ENCODE measurements at places on chromosomes 13 and 19. TPM values are rescaled to one million over a fixed set of nuclear protein-coding genes. Genes with fewer than 3 reads are reported as not detected.

The RFPL4A gene
- not detected for polyA plus RNA-seq

The IGFL1 gene
- polyA plus RNA-seq = not detected

The ADPRHL1 gene
- polyA plus RNA-seq = not detected

- no peak overlapping the region for H3K4me3 ChIP-seq
- no peaks in the 10 kb centered on the region for H3K36me3 ChIP-seq
- H3K4me1 ChIP-seq = no peaks in the 10 kb centered on the region
- H3K27me3 ChIP-seq = no peaks in the 10 kb centered on the region
Observed at GRCh38 chr13:68927387-68928026, 1180.1 kb upstream of the ATXN8OS start.

- no peaks in the 10 kb centered on the region for H3K4me1 ChIP-seq
- H3K27me3 ChIP-seq = no peaks in the 10 kb centered on the region
- H3K36me3 ChIP-seq = peaks cover 7% of the 10 kb centered on the region
- no peak overlapping the region for H3K4me3 ChIP-seq
Observed at GRCh38 chr19:5705552-5705951, 14.4 kb downstream of the LONP1 start.

DNA sequence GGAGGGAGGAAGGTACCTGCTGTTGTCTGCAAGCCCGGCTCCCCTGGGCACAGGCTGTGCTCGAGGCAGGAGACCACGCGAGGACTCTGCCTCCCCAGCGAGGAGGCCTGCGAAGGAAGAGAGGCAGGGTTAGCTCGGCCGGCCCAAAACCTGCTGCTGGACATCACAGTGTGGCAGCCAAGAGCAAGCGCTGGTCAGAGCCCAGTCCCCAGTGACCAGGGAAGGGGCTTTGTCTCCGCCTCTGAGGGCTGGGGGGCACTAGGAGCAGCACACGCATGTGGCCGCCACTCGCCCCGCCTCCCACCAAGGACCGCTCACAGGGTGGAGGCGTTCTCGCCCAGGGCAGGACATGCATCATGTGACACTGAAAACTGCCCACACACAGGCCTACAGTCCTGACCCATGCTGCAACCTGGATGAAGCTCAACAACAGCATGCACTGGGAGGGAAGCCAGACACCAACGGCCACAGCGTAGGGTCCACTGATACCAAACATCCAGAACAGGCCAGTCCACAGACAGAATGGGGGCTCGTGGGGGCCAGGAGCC lies 8.5 kb downstream of the MIER2 start:
- H3K4me1 ChIP-seq = peaks cover 3% of the 10 kb centered on the region
- H3K36me3 ChIP-seq = no peaks in the 10 kb centered on the region
- DNase-seq = no peak

- no peaks in the 10 kb centered on the region for H3K27me3 ChIP-seq
- no peaks in the 10 kb centered on the region for H3K4me1 ChIP-seq
- H3K4me3 ChIP-seq = no peak overlapping the region
- no peaks in the 10 kb centered on the region for H3K36me3 ChIP-seq
Observed at GRCh38 chr13:22135446-22135845, 464.6 kb downstream of the FGF9 start.

- H3K36me3 ChIP-seq = peaks cover 33% of the 10 kb centered on the region
- H3K4me1 ChIP-seq = peaks cover 55% of the 10 kb centered on the region
- peak overlapping the region; percentile 10 for H3K4me3 ChIP-seq
- no peaks in the 10 kb centered on the region for H3K27me3 ChIP-seq
Observed at GRCh38 chr19:49468746-49469447, 5.1 kb upstream of the FLT3LG start.

DNA sequence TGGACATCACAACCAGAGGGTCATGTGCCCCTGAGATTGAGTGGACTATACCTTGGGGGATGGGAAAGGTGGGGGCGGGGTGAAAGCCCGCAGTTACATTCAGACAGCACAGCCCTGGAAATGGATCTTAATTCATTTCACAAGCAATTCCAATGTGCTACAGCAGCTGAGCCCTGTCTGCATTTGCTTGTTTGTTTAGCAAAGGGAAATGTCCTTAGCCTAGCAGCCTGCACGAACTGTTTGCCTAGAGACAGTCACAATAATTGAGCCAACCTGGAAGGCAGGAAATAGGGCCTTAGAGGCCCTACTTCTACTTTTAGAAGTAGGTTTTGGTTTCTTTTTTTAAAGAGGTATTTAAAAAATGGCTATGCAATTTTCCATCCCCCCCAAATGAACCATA lies 177.3 kb upstream of the KL start:
- DNase-seq = no peak
- no peak overlapping the region for H3K27ac ChIP-seq
- H3K36me3 ChIP-seq = no peaks in the 10 kb centered on the region
- H3K27me3 ChIP-seq = no peaks in the 10 kb centered on the region
- H3K4me3 ChIP-seq = no peak overlapping the region
- peaks cover 12% of the 10 kb centered on the region for H3K4me1 ChIP-seq

DNA sequence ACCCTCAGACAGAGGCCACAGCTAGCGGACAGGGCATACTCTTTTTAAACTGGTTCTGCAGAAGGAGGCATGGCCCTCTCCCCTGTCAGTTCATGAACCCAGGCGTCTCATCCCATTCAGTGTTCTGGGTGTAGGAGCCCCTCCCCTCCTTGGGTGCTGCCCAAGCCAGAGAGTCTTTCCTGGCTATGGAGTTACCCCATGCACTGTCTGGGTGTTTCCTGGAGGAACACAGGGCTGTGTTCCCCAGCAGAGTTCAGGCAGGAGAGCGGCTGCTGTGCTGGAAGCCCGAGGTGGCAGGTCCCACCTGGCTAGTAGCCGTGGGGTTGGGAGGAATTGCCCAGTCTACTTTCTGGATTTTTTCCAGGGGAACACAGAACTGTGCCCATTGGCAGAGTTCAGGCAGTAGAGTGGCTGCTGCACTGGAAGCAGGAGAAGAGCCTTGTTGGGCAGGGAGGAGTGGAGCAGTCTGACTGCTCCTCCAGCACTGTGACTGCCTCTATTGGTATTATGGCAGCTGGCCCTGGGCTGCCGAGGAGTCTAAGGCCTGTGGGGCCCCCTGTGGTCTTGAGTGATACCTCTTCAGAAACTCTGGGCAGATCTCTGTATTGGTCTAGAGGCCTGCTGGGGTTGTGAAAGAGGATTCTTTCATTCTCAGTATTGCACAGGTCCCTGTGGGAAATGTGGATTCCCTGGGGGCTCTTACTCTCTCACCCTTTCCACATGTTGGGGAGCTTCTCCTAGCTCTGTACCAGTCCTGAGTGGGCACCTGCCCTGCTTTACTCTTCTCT lies 168.3 kb downstream of the PCDH20 start:
- no peak overlapping the region for H3K4me3 ChIP-seq
- no peaks in the 10 kb centered on the region for H3K4me1 ChIP-seq
- no peaks in the 10 kb centered on the region for H3K27me3 ChIP-seq
- H3K27ac ChIP-seq = no peak overlapping the region

DNA sequence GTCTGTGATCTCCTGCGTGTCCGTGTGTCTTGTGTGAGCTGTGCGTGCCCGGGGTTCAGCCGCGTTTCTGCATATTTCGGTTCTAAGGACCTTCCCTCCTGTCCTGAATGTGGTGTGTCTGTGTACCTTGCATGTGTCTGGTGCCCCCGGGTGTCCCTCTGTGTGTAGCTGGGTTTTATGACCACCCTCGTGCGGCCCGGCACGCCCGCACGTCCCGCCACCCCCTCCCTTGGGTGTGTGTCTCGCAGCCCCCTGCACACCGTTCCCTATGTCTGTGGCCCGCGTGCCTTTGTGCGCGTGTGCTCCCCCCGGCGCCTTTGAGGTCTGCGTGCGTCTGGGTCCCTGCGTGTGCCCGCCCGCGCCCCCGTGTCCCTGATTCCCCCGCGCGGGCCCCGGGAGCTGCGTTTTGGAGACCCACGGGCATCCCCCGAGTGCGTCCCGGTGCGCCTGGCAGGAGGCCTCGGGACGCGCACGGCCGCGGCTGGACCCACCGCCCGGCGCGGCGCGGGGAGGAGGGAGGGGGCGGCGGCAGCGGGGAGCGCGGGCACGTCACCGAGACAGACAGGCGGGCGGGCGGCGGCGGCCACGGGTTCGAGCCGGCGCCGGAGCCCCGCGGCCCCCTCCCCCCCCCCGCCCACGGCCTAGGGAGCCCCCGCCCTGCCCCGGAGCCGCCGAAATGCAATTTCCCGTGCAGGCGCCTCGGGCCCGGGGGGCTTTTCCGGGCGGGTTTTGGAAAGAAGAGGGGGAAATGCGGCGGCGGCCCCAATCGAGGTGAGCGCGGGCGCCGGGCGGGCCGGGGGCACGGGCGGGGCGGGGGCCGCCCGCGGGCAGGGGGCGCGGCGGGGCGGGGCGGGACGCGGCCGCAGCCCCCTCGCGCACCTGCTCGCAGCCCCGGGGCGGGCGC lies 12.0 kb upstream of the NANOS3 start:
- H3K4me1 ChIP-seq = peaks cover 13% of the 10 kb centered on the region
- DNase-seq = no peak
- H3K27ac ChIP-seq = no peak overlapping the region
- no peak overlapping the region for H3K4me3 ChIP-seq
- H3K36me3 ChIP-seq = no peaks in the 10 kb centered on the region

GRCh38 chr13:97117388-97117910 lies 104.7 kb upstream of the MBNL2 start:
- no peak overlapping the region for H3K27ac ChIP-seq
- H3K4me3 ChIP-seq = no peak overlapping the region
- H3K4me1 ChIP-seq = peaks cover 6% of the 10 kb centered on the region
- H3K36me3 ChIP-seq = no peaks in the 10 kb centered on the region
- H3K27me3 ChIP-seq = no peaks in the 10 kb centered on the region

Measured in naive thymus-derived CD4-positive, alpha-beta T cell (primary cell).